Calu3 (cell line): ENCODE measurements at places on chromosomes 7 and 10. TPM values are rescaled to one million over a fixed set of nuclear protein-coding genes. Genes with fewer than 3 reads are reported as not detected.

The MYOZ1 gene
- not detected in 2 replicates for total RNA-seq

GRCh38 chr10:48574817-48575380 lies 30.0 kb downstream of the ARHGAP22 start:
- DNase-seq, result no peak

DNA sequence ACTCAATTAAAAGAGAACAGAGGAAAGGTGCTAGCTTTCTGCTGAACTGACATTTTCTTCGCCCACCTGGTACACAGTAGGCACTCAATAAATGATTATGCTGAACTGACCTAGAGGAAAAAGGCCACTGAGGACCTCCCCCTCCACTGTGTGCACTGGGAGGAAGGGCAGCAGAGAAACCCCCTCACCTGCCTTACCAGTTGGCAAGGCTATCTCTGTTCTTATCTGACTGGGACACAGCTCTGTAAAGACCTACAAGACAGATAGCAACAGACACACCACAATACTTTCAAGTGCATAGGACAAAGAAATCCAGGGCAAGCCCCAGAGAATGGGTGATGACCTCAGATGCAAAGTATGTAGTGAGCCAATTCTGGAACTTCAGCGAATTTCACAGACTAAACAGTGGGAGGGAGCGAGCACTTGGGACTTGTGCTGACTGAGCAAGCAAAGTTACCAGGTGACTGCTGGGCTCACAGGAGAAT lies 30.4 kb downstream of the PDLIM1 start:
- DNase-seq, result peak; percentile 28

GRCh38 chr10:132050191-132050590 lies 15.6 kb upstream of the JAKMIP3 start:
- DNase-seq, result no peak

DNA sequence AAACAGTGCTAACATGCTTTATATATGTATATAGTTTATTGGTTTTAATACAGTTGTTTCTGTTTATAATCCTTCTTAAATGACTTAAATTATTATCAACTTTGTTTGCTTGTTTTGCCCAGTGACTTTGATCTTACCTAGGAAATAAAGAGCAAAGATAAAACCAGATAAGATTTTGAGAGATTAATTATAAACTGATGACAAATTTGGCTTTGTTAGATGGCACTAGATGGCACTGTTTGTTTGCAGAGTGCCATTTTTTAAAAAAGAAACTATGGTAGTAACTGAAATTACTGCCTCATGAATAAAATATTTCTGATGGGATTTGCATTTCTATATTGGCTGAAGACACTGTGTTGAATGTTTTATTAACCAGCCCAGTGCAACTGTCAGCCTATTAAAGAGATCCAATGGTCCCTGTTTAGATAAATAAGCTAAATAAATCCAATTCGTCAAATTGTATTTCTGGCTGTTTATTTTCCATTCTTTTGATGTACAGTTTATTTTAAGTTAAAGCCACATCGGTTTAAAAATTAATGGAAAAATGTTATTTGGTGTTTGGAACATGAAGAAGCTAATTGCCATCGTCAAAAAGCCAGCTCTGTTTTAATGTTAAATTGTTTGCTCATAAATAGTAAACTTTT lies 28.7 kb downstream of the VTI1A start:
- no peak for DNase-seq

DNA sequence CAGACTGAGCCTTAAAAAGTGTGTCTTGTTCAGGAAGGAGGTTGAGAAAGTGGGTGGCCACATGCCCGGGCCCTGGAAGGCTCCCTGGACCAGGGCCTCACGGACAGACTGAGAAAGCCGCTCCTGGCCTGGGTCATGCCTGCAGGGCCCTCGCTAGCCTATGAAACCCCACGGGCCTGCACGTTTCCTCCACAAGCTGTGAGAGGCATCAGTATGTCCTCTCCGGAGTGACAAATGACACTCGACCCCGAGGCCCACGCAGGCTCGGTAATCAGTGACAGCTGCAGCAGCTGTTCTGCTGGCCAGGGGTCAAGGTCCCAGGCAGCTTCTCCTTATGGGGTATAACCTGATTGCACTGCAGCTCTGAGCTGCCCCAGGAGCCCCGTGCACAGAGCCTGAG lies 47.6 kb downstream of the ASB13 start:
- DNase-seq, result no peak

DNA sequence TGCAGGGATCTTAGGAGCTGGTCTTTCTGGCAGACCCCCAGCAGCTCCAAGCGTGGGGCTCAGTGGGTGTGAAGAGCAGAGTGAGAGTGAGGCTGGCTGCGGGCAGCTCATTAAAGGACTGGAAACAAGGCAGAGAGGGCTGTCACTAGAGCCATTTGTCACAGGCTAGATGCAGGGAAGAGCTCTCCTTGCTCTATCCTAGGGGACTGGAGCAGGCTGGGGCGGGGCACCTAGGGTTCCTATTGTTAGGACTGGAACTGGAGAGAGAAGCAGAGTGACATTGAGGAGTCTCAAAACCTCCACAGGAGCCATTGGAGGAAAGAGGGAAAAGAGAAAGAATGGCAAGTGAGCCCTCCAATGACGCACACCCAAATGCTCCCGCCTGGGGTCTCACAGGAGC lies 772 bp upstream of the DDC start:
- DNase-seq, result no peak

DNA sequence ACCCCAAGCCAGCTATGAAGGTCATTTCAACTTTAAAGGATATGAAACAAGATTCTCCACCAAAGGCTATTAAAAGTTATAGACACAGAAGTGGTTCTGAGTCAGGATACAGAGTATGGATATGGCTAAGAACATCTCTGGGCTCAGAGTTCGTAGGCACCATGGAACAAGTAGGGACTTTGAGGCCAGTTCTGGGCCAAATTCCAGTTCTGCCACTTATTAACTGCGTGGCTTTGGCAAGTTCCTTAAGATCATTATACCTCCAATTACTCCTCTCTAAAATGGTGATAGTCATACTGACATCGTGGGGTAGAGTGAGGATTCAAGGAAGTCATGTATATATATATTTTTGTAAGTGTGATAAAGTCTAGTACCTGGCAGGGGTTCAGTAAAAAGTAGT lies 105.8 kb upstream of the NFE2L3 start:
- peak; percentile 26 for DNase-seq

- no peak for DNase-seq
Observed at GRCh38 chr7:87318741-87319140, 26.7 kb upstream of the CROT start.

The PWWP2B gene
- total RNA-seq, result 12.9 and 15.8 TPM in 2 replicates

The FFAR4 gene
- total RNA-seq, result 0.61 and 0.97 TPM in 2 replicates

DNA sequence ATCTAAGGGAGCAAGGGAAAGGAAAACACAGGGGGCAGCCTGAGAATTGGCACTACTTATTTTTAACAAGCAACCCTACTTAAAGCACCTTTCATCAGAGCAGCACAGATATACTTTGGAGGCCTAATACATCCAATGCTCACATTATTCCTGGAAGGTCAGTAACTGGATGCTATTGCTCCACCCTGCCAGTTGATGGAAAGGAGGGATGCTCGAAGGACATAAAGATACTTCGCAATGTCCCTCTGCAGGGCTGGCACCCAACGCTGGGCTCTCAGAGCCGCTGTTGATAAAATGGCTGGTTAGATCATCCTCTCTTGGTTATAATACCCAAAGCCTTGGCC lies 307.9 kb upstream of the AOAH start:
- DNase-seq, result peak; percentile 16

DNA sequence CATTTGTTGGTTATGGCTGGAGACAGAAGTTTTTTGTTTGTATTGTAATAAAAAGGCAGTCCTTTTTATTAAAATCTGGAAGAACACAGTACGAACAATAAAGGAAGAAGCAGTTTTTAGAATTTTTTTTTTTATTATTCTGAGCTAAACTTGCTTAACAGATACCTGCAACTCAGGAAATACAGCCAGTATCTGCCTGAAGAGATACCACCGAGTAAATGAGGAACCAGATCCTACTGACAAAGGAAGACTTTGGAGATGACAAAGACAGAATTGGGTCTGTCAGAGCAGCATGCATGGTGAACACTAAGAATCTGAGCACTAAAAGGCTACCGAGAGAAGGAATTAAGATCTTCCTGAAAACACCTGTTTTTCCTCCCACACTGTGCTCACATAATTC lies 1335.9 kb upstream of the SORCS1 start:
- no peak for DNase-seq

DNA sequence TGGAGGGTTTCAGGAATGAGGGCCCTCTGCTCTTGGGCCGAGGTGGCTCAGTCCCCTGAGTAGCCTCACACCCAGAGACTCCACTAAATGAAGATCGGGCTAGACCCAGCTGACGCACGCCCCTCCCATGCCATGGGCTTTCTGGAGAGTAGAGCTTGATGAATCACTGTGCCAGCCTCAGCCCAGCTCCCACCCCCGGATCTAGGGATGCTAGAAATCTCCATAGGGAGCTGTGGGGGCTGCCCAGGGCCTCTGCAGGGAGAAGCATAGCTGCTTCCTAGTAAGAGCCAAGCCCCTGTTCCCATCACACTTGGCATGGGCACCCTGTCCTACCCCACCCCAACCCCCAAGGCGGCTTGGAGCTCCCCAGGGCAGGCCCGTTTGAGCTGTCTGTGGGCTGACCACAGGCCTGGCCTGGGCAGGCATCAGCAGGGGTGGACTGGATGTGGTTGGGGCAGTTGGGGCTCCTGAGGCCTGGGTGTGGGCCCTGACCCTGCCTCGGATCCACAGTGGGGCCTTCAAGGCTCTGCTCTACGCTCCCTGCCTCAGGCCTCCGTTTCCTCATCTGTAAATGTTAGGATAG lies 121.2 kb downstream of the ZMIZ1 start:
- no peak for DNase-seq

DNA sequence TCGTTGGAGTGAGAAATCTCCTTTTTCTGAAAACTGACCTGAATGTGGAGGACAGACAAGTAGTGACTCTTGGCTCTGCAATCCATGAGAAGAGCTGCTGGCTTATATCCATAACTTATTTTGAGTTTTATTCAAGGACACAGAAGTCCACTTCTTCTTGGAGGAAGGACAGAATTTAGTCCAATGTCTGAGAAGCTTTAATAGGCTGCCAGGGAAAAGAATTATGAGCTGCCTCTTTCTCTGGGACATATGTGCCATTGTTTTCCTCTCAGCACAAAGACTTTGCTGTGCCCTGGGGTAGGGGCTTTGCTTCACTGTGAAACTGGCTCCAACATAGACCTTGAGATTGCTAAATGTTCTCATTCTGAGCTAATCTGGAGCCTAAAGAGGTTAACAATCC lies 20.5 kb upstream of the AOC1 start:
- no peak for DNase-seq

DNA sequence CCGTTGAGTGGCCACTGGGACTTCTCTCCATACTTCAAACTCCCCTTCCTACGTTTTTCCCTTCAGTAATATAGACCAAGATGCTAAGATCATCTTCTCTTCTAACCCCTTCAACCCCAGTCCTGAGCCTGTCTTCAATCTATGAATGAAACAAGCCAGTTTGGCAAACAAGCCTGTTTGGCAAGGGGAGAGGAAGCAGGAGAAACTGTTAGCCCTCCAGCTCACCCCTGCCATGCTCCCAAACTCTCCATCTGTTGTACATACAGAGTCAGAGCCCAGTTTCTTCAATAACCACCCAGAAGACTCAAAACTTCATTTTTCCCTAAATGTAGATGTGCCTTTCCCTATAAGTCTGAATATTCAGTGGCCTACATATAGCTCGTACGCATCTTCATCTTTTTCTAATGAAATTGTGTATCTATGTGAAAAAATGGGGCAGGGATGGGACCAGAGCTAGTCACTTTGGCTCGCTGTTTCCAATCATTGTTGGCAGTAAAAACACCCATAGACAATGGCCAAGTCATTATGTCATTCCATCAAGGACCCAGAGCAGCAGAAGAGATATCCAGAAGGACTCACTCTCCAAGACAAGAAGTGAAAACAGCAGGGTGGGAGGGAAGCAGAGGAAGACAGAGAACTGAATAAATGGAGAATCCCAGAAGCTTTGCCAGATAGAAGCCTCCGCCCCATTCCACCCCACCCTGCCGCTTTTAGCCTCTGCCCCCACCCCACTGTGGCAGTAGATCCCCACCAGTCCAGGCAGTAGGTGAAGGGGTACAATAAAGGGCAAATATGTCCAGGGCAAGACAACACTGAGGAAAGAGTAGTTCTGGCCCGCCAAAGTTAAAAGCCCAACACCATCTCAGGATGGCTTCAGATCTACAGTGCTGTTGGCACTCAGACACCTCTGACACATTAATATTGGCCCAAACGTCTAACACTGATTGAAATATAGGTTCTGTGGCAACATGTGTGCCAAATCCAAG lies 87.3 kb downstream of the DOCK4 start:
- DNase-seq, result no peak

DNA sequence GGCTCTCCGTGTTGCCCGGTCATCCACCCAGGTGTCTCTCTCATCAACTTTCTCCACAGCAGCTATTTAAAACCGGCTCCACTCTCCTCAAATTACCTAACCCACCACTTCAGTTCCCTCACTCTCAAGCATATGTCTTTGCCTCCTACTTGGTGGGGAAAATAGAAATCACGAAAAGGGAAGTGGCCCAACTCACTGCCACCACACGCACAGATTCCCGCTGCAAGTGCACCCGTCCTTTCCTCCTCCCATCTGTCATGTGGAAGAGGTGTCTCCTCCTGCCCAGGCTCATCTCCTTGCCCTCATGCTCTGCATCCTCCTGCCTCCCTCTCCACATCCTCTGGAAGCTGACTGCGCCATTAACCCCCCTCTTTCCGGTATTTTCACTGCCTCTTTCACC lies 80.8 kb upstream of the MKX start:
- DNase-seq, result no peak

DNA sequence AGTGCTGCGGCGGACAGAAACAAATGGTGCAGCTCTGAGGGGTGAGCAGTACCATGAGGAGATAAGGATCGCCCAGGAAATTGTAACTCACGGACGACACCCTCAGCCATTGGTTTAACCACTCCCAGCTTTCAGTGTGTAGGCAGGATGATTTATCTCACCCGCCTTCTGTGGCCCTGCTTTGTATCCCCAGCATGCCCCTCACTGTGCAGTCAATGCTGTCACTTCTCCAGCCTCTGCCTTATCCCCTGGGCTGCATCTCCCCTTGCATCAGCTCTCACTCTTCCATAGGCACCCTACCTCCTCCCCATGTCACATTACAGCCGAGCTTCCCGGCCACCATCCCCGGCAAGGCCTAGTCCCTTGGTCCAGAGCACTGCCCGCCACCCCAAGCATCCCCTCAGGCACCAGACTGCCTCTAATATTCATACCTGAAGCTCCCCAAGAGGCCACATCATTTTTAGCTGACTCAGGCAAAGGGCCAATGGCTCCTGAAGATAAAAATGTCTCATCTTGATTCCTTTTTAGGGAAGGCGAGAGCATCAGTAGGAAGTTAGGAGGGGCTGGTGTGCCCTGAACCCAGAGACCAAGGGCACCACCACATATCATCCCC lies 77.1 kb downstream of the CARD11 start:
- DNase-seq, result no peak

- no peak for DNase-seq
Observed at GRCh38 chr7:141234335-141235105, 160.7 kb downstream of the TMEM178B start.

GRCh38 chr7:136078630-136079029 lies 101.5 kb upstream of the MTPN start:
- DNase-seq, result no peak

DNA sequence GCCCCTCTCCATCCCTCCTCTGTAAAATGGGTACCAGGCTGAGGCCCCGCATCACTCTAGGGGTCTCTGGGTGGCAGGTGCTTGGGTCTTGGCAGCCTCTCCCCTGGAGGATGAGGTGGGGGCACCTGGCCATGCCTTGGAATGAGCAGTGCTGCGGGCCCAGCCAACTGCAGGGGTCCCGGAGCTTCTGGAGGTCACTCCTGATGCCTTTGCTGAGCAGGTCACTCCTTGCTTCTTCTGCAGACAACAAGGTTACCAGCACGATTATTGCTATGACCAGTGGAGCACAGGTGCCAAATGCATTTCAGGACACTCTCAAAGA lies 22.4 kb upstream of the ZNF488 start:
- no peak for DNase-seq

The OPN4 gene
- total RNA-seq, result not detected in 2 replicates

- no peak for DNase-seq
Observed at GRCh38 chr10:95391164-95391563, 100.4 kb upstream of the PDLIM1 start.
